Stimulated activated CD4-positive, alpha-beta T cell treated with anti-CD3 and anti-CD28 coated beads, Interleukin-4, amount 100 ng/mL, for 4 hours (primary cell): ENCODE measurements at places on chromosomes 16 and 17.

- no peak for DNase-seq
Observed at GRCh38 chr16:88084881-88085280, 133.6 kb downstream of the BANP start.

DNA sequence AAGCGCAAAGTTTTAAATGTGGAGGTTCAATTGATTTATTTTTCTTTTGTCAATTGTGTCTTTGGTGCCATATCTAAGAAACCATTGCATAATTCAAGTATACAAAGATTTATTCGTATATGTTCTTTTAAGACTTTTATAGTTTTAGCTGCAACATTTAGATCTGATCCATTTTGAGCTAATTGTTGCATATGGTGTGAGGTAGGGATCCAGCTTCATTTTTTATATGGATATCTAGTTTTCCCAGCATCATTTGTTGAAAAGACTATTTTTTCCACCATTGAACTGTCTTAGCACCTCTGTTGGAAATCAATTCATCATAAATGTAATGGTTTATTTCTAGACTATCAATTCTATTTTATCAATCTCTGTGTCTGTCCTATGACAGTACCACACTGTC is 2.1 kb upstream of the CCR7 start:
- no peak for DNase-seq

DNA sequence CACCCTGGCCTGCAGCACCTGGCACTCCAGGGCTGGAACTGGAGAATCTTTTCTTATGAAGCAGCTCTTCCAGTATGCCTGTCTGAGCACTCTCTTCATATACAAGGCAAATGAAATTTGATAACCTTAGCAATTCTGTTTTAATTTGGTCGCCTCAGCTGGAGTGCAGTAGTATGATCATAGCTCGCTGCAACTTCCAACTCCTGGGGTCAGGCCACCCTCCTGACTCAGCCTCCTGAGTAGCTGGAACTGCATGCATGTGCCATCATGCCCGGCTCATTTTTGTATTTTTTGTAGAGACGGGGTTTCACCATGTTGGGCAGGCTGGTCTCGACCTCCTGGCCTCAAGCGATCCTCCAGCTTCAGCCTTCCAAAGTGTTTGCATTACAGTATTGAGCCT is 140.8 kb upstream of the CHMP6 start:
- DNase-seq, result no peak

DNA sequence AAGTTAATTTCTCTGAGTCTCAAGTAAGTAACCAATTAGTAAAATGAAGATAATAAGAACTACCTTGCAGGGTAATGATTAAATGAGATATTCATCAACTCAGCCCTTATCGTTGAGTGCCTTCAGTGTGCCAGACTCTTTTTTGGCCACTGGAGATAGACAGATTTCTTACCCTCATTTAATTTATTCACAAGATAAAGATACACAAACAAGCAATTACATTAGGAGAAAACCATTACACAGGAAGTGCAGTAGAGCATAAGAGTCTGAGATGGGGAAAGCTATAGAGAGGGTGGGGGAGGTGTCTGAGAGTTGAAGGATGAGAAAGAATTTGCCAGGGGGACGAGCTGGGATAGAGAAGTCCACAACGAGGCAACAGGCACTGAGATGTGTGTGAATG is 72.5 kb upstream of the BCAR1 start:
- DNase-seq, result no peak

DNA sequence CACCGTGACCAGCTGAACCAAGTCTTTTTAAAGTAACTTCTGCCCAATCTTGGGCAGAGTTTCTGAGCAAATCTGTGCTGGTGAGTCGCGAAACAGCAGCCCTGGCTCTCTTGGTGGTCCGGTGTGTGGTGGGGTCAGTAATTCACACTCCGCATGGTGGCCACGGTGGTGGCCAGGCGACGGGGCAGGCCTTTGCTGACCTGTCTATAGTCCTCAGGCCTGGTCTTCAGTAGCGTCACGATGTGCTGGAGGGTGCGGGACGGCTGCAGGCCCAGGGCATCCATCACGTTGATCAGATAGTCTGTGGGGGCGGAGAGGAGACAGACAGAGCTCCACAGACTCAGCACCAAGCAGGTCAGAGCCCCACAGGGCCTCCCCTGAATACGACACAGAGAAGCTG is 64.2 kb downstream of the COG7 start:
- no peak for DNase-seq

DNA sequence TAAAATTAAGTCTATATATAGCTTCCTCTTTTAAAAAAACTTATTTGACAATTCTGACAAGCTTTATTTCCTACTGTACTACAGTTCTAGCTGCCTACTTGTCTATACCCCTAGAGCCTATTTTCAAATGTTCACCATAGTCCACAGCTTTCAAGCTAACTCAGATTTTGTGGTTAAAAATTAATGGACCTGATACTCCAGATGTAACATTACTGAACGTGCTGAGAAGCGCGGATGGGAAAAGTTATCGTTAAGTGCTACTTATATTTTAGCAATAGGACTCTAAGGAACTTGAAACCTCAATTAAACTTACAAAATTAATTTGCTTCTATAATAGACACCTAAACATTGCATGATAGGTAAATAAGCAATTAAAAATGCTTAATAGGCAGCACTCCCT is 31.2 kb downstream of the GNA13 start:
- no peak for DNase-seq

GRCh38 chr17:83180996-83181481 is 101.6 kb downstream of the METRNL start:
- no peak for DNase-seq

GRCh38 chr17:50359005-50359699 is 13.2 kb downstream of the XYLT2 start:
- DNase-seq, result no peak

- no peak for DNase-seq
Observed at GRCh38 chr17:62713086-62713881, 85.8 kb downstream of the MRC2 start.

DNA sequence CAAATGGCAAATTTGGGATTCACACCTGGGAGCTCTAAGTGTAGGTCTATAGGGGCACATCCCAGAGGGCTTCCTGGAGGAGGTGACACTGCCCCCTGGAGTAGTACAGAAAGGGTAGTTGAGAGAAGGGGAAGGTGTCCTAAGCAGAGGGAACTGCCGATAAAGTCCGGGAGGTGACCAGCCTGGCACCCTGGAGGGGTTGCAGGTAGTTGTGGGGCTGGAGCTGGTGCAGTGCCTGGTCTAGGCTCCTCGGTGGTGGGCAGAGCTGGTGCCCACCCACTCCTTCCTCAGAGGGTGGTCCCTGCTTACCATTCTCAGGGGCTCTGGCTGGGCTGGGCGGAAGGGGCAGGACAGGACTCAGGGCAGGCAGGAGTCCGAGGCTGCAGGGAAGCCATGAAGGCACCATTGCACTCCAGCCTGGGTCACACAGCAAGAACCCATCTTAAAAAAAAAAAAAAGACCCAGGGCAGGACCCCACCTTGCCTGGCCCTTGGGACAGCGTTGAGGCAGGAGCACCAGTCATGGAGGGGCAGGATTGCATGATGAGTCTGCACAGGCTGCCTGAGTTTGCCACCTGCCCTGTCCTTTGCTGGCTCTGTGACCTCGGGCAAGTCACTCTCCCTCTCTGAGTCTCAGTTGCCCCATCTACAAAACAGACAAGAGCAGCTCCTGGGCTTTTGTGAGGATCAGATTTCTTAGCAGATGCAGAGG is 43.8 kb downstream of the LAT start:
- no peak for DNase-seq

DNA sequence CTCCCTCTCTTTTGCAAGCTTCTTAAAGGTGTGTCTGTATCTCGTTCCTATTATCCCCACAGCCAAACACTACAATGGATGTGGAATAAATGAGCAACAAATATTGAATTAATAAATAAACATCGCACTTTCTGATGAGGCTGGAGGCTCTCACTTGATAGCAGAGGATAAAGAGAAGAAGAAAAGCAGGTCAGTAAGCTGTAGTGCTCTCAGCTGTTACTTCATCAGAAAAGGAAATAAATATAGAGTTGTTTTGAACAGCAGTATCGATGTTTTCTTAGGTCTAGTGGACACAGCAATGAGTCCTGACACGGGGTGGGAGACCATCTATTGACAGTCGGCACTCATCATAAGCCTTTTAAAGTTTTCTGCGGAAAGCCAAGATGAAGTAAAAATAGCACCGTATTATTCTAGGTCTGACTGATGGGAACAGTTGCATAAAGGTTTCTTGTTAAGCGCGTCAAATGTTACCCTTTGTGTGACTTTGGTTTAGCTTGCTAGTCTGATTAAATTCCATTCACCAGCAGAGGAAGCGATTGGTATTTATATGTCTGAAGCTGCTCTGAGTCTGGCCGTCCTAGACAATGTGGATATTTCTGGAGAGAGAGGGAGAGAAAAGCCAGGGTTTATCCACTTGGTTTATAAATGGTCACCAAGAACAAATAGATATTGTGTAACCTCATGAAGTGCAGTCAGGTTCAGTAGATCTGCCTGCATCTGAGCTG is 646.1 kb downstream of the CDH11 start:
- no peak for DNase-seq

DNA sequence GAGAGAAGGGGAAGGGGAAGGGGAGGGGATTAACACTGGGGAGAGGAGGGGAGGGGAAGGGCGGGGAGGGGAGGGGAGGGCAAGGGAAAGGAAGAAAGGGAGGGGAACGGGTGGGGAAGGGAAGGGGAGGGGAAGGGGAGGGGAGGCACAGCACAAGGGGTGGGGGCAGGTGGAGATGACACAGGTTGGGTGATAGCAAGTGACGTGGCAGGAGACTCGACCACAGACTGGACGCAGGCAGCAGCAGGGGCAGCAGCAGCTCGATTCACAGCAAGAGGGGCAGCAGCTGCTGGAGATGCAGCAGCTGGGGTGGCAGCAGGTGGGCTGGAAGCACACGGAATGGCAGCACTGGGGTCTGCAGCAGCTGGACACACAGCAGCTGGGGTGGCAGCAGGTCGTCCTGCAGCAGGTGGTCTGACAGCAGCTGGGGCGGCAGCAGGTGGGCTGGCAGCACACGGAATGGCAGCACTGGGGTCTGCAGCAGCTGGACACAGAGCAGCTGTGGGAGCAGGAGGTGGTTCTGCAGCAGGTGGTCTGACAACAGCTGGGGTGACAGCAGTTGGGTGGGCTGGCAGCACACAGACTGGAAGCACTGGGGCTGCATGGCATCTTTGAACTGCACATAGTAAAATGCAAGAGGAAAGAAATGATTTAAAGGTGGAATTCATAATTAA is at the start of gene KRTAP4-16:
KRTAP4-16 (minus strand) TSS at position 624 of the 674 bp plus-strand sequence; CDS start at position 624, 0 bp downstream.
- no peak for DNase-seq

- peak; percentile 40 for DNase-seq
Observed at GRCh38 chr17:80455336-80455710, 21.1 kb downstream of the NPTX1 start.

GRCh38 chr16:5480431-5481195 is 383.0 kb upstream of the EEF2KMT start:
- no peak for DNase-seq

DNA sequence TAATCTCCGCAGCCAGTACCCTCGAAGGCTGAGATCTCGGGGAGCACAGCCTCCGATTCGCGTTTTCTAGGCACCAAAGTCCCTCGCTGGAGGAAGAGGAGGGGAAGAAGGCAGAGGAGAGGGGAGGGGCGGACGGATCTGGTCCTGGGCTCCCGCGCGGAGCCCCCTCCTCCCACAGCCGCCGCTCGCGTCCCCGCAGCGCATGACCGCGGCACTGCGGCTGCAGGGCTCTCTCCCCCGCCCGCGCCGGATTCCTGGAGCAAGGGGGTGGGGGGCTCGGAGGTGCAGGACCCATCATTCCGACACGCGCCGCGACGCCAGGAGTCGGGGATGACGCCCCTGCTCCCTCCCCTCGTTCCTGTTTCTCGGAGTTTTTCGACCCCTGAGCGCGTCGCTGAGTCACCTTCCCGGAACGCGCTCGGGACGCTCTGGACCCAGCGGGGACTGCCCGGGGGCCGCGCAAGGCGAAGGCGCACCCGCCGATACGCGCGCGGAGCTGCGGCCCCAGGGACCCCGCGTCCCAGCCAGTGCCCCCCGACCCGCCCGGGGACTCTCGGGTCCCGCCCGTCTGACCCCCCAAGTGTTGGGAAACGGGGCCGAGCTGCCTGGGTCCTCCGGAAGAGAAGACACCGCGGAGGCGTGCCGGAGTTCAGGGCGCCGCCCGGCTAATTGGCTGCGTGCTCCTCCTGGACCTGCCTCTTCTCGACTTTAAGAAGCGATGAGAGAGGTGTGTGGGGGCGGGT is 1.4 kb upstream of the SPHK1 start:
- peak; percentile 64 for DNase-seq

DNA sequence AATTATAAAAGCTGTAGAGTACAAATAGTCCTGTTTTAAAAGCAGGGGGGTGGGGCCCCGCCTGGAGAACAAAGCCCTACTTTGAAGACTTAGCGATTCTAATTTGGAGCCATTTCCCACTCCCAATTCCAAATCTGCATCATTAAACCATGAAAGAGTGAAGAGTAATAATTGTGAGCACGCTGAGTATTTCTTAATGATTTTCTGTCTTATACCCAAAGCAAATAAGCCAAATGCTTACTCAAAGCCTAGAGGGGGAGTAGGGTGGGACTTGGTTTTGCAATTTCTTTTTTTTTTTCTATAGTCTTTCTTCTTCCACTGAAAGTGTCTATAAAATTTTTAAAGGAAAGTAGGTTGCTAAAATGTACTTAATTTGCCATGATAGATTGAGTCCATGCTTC is 470.1 kb downstream of the TOX3 start:
- DNase-seq, result no peak

DNA sequence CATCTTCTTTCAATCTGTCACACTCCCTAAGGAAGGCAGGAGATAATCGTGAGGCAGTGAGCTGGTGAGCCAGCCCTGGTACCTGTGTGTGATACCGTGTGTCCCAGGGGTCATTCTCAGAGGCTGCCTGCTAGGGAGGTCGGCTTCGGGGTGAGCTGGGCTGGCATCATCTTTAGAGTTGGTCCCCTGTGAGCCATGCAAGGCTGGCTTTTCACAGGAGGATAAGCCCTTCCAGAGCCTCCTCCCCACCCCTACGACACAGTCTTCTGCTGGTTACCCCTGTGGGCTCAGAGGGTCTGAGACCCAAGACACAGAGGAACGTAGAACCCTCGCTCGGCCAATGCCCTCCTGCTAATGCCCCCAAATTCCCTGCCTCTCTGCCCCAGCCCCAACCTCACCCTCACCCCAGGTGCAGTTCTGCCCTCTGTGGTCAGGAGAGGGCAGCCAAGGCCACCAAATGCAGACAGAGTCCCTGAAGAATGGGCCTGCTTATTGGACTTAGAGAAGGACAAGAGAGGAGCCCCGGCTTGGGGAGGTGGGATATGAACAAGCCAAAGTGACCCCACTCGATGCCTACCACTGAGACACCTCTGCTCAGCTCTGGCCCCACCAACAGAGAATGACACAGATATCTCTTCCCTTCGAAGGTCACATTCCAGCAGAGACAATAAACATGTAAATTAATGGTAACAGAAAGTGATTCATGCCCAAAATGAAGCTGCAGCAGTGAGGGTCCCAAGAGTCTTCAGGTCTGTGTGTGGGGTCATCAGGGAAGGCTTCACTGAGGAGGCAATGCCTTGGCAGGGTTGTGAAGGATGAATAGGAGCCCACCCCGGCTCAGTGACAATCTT is 80.8 kb upstream of the CCL1 start:
- no peak for DNase-seq
